Fibroblast of lung (primary cell): ENCODE measurements at places on chromosomes 2 and 18. TPM values are rescaled to one million over a fixed set of nuclear protein-coding genes. Genes with fewer than 3 reads are reported as not detected.

Gene MYO7B
- total RNA-seq, result under 0.01 TPM in 1 of 2 replicates, not detected in the other

Gene CHRNG
- total RNA-seq, result not detected in 2 replicates

Gene EMX1
- not detected in 2 replicates for total RNA-seq

Gene ALPP
- not detected in 2 replicates for total RNA-seq

Gene TFPI
- total RNA-seq, result 111 and 117 TPM in 2 replicates

GRCh38 chr2:133919285-133919684, 334.6 kb upstream of the MGAT5 start:
- no peaks in the 10 kb centered on the region for H3K4me1 ChIP-seq
- H3K27ac ChIP-seq, result no peak overlapping the region
- H3K27me3 ChIP-seq, result no peaks in the 10 kb centered on the region

DNA sequence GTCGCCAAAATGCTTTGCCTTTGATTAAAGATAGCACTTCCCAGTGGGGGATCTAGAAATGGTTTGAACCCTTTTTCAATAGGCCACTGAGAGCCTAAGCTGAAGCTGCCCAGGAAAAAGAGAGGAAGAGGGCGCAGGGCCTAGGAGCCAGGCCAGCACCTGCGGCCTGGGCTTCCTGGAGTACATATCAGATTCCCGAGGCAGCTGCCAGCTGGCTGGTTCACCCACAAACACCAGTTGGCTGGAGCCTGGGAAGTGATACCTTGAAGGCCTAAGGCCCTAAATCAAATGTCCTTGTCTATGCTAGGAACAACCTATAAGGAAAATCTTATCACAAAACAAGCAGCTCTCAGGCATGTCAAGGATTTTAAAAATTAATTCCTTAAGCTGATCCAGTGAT, 37.1 kb downstream of the ANKRD44 start:
- no peak overlapping the region for H3K4me3 ChIP-seq
- H3K27me3 ChIP-seq, result no peaks in the 10 kb centered on the region
- H3K4me1 ChIP-seq, result no peaks in the 10 kb centered on the region
- H3K27ac ChIP-seq, result no peak overlapping the region

GRCh38 chr18:57230861-57231585, 84.1 kb downstream of the BOD1L2 start:
- H3K27me3 ChIP-seq, result no peaks in the 10 kb centered on the region
- H3K36me3 ChIP-seq, result no peaks in the 10 kb centered on the region
- no peak overlapping the region for H3K4me3 ChIP-seq
- no peak overlapping the region for H3K27ac ChIP-seq
- no peak for DNase-seq

DNA sequence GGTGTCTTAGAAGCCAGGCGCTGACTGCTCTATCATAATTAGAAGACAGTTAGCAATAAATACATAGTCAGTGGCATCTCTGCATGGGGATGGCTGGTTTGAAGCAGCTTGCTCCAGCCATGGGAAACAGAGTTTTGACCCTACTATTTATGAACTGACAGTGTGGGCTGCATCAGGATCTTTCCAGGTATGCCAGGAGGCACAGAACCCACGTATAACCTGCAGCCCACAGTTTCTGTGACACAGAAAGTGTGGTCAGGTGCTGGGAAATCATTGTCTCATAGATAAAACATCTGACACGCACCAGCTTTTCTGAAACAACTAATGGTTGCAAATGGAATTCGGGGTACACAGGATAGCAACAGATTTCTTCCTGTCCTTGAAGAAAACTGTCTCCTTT, 34.7 kb downstream of the INPP4A start:
- no peaks in the 10 kb centered on the region for H3K27me3 ChIP-seq
- DNase-seq, result no peak
- no peaks in the 10 kb centered on the region for H3K36me3 ChIP-seq
- H3K4me1 ChIP-seq, result peaks cover 6% of the 10 kb centered on the region
- H3K4me3 ChIP-seq, result no peak overlapping the region
- H3K27ac ChIP-seq, result no peak overlapping the region

GRCh38 chr2:17818235-17818815, 2.1 kb downstream of the MSGN1 start:
- H3K4me3 ChIP-seq, result no peak overlapping the region
- DNase-seq, result no peak
- no peak overlapping the region for H3K27ac ChIP-seq
- no peaks in the 10 kb centered on the region for H3K27me3 ChIP-seq
- H3K36me3 ChIP-seq, result no peaks in the 10 kb centered on the region

DNA sequence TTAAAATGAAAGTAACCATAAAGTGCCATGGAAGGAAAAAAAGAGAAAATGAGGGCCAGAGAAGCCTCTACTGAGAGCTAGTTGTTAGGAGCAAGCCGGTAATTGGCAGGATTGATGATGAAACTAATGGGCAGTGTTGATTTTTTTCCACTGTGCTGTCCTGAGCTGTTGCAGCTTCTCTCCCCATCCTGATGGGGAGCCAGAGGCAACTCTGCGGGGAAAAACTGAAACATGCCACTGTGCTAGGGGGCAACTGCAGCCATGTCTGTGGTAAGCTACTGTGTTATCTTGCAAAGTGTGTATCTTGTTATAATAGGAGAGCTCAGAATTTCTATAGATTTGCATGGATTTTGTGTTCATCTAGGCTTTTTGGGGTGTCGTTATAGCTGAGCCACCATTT, 487.9 kb downstream of the STK39 start:
- H3K4me1 ChIP-seq, result no peaks in the 10 kb centered on the region
- no peaks in the 10 kb centered on the region for H3K27me3 ChIP-seq
- DNase-seq, result no peak
- no peak overlapping the region for H3K4me3 ChIP-seq
- no peaks in the 10 kb centered on the region for H3K36me3 ChIP-seq
- no peak overlapping the region for H3K27ac ChIP-seq
